ENCODE measurements at places on chromosomes 12 and 14.

DNA sequence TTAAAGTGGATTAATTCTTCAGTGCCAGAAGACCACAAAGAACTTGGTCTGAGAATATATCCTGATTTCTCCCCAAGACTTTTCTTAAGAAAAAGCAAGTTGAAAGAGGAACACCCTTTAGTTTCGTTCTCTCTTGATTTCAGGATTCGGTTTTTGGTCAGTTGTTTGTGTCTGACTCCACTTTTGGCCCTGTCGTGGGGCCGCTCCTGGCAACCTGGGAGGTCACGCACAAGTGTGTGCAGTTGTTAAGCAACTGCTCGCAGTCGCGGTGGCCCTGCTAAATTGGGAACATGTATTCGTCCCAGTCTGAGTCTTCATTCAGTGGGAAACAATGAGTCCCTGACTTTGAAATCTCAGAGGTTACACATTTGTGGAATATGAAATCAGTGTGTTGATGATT, 68.7 kb downstream of the RGS6 start:
- no peak for DNase-seq

- peak; percentile 60 for DNase-seq
Observed at GRCh38 chr12:124564971-124565491, 2.4 kb downstream of the NCOR2 start.

DNA sequence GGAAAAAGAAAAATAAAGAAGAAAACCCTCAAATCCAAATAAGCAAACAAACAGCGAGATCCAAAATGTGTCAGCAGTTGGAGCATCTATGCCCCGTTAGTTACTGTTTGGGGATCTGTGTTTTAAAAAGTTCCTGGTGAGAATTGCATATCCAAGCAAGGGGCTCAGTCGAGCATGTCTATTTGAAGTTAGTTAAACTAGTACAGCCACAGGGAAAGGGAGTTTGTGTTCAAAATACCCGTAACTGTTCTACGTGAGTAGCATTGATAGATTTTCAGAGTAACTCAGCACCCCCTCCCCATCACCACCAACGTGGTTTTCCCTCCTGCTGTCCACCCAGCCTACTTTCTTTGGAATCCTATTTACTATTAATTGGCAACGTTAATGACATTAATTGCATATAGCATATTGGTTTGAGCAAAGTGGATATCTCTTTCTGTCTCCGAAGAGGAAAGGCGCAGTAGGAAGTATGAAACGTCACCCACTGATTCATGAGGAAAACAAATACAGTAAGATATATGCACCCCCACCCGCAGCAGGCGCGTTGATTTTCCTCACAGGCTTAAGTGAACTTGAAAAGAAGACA, 1.5 kb downstream of the NPAS3 start:
- DNase-seq, result no peak

DNA sequence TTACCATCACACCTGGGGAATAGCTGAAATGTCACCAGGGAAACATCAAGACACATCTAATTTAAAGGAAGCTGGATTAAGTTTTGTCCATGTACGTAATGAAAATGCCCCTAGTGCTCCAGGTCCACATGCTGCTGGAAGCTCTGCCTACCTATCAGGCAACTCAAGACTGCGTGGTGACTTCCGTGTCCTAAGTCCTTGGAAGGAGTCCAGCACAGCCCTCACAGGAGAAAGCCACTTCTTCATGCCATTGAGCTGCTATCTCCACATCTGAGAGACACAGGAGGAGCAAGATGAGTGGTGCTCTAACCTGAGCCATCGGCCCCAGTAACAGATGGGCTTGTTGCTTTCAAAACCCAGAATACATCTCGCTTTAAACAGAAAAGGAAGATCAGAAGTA, 316.4 kb downstream of the DPF3 start:
- no peak for DNase-seq

DNA sequence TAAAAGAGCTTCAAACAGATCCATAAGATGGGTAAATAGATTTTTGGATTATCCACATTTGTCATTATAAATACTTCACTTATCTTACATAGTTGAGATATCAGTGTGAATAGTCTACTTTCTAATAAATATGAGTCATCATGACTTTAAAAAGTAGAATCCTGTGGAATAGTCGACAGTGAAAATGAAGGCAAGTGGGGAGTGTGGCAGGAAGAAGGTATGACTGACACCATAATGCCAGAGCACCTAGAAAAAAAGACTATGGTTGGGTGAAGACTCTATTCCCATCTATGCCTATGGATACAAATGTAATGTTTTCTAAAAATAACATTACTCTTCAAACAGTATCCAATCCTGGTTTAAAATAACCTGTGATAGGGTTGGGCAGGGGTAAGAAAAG, 117.5 kb downstream of the MDGA2 start:
- no peak for DNase-seq

DNA sequence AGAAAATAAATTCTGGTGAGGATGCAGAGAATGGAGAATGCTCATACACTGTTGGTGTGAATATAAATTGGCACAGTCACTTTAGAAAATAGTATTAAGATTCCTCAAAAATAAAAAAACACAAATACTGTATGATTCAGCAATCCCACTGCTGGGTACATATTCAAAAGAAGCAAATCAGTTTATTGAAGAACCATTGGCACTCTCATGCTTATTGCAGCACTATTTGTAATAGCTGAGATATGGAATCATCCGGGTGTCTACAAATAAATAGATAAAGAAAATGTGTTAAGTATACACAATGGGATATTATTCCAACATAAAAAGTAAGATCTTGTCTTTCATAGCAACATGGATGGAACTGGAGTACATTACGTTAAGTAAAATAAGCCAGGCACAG, 579.4 kb upstream of the SEL1L start:
- DNase-seq, result no peak

DNA sequence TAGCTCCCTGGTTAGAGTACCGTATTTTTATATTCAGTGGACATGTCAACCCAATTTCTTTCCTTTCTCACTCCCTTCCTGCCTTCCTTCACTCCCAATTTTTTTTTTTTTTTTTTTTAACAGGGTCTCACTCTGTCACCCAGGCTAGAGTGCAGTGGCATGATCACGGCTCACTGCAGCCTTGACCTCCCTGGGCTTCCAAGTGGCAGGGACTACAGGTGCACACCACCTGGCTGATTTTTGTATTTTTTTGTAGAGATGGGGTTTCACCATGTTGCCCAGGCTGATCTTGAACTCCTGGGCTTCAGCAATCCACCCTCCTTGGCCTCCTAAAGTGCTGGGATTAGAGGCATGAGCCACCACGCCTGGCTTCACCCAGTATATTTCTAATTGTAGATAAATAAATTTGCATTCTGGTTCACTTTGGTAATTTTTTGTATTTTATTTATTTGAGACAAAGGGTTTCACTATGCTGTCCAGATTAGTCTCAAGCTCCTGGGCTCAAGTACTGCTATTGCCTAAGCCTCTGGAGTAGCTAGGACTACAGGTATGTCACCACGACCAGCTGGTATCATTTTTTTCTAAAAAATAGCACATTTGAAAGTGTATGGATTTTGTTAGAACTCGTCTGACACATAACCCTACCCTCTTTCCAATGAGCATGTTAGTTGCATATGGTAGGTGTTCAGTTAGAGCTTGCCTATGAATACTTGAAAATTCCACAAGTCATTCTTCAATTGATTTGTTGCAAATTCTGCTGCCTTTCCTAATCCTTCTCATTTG, 15.7 kb downstream of the SLC38A2 start:
- no peak for DNase-seq

DNA sequence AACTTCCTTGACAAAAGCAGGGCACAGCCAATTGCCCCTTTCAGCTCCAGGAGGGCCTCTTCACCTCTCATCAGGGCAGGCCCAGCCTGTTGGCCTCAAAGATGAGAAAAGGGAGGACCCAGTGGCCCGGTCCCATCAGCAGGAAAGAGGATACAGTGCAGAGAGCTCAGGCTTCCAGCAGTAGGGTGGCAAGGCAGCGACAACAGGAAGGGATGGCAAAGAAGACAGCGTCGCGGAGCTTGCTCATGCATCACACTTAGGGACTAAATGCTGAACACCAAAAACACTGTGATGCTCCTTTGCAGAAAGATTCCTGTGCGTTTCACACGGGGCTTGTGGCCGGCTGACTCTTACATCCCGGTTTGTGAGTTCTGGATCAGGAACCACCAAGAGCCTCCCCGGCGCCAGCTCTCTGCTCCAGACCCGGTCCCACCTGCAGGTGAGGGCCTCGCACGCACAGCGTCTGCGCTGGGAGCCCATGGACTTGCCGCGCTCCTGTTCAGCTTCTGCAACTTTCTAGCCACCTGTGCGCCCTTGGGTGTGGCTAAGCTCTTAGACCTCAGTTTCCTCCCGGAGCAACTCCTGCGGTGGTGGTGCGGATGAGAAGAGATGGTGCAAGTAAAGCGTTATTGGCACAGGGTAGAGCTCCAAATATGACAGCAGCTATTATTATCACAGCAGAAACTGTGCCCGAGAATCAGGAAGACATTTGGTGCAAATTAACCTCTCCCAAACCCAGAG, 15.3 kb upstream of the BCL7A start:
- no peak for DNase-seq

DNA sequence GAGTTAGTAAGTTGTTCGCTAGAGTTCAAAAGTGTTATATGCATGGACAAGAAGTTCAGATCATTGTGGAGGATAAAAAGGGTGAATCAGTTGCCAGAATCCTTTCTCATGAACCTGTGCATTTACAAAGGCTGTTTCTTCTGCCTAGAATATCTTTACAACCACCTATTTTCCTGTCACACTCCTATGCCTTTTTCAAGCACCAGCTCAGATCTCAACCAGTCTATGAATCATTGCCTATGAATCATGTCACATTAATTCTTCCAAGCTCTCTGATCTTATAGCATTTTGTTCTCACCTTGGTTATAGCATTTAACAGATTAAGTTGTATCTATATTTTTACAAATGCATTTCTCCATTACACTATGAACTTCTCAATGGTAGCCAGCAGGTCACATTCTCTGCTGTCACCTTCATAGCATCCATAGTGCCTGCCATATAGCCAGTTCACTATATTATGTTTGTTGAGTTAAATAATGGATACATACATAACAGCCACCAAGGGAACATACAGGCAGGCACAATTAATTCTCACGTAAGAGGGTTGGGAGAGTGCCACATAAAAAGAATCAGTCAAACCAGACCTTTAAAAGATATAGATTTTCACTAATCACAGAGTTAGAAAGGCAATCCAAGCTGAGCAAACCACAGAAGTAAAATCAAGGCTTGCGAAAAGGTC, 573.0 kb downstream of the FOXG1 start:
- DNase-seq, result no peak

DNA sequence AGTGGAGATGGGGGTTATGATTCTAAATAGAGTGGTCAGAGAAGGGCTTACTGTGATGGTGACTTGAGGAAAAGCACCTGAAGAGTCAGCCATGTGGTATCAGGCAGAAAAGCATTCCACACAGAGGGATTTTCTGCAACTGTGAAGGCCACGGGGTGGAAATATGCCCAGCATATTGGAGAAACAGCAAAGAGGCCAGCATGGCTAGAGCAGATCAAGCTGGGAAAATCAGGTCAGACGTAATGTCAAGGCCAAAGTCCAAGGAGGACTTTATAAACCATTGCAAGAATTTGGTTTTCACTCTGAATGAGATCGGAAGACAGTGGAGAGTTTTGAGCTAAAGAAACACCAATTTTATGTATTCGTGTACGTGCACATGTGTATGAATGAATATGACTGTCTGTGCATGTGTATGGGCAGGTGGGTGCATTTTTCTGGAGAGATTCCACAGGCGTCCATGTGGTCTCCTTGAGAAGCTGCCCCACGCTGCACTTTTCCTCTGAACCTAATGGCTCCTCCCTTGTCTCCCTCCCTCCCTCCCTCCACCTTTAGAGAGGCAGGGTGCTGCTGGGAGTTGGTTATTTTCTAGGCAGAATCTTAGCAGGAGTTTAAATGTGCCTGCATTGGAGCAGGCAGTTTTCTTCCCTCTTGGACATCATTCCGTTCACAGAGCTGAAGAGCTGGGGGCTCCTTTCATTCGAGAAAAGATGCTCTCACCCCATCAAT, 97.4 kb upstream of the PPP4R3A start:
- no peak for DNase-seq

DNA sequence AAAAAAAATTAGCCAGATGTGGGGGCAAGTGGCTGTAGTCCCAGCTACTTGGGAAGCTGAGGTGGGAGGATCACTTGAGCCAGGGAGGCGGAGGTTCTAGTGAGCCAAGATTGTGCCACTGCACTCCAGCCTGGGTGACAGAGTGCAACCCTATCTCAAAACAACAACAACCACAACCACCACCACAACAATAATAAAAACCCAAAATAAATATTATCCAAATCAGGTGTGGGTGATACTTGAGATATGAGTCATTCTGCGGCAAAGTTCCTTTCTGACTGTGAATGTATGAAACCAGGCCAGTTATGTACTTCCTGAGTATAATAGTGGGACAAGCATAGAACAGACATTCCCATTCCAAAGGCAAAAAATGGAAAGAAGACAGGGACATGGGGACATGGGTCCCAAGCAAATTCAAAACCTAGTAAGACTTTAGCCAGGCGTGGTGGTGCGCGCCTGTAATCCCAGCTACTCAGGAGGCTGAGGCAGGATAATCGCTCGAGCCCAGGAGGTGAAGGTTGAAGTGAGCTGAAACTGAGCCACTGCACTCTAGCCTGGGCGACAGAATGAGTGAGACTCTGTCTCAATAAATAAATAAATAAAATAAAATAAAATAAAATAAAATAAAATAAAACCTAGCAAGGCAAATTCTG, 9.7 kb upstream of the ERC1 start:
- no peak for DNase-seq

DNA sequence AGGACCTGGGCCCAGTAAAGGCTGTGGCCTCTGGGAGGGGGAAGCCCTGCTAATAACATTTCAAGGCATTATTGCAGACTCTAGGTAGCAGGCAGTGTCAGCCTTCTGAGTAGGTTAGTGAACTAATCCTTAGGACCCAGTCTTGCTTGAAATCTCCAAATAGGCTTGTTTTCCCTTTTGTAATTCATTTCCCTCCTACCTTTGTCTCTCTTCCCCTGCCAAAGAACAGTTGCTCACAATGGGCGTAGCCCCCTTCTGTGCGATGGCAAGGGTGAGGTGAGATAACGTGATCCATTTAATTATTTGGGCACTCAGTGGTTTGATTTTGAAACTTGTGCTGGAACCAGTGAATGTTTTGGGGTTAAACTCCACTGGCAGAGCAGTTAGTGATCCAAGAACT, 10.9 kb downstream of the PELI2 start:
- DNase-seq, result no peak

- no peak for DNase-seq
Observed at GRCh38 chr14:67228325-67228984, 12.8 kb upstream of the PALS1 start.

- DNase-seq, result no peak
Observed at GRCh38 chr12:40907115-40907527, 214.9 kb downstream of the CNTN1 start.

DNA sequence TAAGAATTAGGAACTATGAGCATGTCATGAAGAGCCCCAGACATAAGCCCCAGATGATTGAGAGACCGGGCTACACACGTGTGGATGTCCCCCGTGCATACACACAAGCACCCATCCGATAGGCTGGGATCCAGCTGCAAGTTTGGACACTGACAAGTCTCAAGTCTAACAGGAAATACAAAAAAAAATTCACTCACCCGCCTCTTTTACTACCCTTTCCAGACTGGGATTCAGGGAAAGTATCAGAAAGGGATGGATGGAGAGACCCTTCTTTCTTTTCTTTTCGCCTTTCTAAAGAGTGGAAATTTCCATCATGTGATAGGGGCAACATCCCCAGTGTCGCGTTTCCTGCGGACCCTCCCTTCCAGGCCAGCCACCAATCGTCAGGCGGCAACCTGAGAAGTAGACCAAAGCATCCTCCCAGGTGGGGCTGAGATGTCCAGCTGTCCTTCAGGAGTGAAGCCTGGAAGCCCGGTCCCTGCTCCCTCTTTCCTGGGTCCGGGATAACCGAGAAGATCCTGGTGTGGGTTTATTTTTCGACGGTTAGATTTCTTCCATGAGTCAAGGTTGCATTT, 6.4 kb upstream of the SLC38A4 start:
- DNase-seq, result peak; percentile 63
